Esophagus squamous epithelium (tissue), 5 donors: ENCODE measurements at places on chromosomes 4 and X. TPM values are rescaled to one million over a fixed set of nuclear protein-coding genes. Genes with fewer than 3 reads are reported as not detected.

Gene VCX3B
- not detected for total RNA-seq

Gene NPNT
- total RNA-seq = 16.0 TPM

- H3K4me1 ChIP-seq = no peaks in the 10 kb centered on the region
- H3K27ac ChIP-seq = no peak overlapping the region
- no peak overlapping the region for H3K4me3 ChIP-seq
- DNase-seq = no peak
- H3K36me3 ChIP-seq = no peaks in the 10 kb centered on the region
Observed at GRCh38 chrX:1097328-1097727, 115.1 kb downstream of the CRLF2 start.

DNA sequence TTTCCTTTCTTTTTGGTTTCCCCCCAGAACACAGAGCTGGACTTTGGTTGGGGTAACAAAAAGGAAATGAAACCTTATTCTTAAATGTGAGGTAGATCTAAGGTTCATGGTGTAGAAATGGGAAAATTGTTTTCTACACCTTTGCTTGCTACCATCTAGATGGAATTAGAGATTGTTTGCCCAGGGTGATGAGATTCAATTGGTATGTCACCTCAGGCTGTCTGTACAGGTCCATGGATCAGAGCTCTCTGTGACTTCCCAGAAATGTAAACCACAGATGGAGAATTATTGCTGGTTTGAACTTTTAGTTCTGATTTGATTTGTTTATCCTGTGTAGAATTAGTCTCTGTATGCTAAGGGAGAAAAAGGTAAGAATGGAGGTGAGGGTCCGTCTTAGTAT, 146.7 kb downstream of the PCDH7 start:
- H3K27me3 ChIP-seq = no peaks in the 10 kb centered on the region
- H3K4me1 ChIP-seq = peaks cover 10% of the 10 kb centered on the region
- H3K36me3 ChIP-seq = no peaks in the 10 kb centered on the region

- DNase-seq = no peak
- no peaks in the 10 kb centered on the region for H3K4me1 ChIP-seq
- H3K27me3 ChIP-seq = no peaks in the 10 kb centered on the region
Observed at GRCh38 chr4:4416981-4417380, 30.1 kb downstream of the NSG1 start.

GRCh38 chrX:129661369-129661768, 6.6 kb upstream of the APLN start:
- H3K4me3 ChIP-seq = no peak overlapping the region
- DNase-seq = no peak
- H3K36me3 ChIP-seq = no peaks in the 10 kb centered on the region
- no peaks in the 10 kb centered on the region for H3K27me3 ChIP-seq
- H3K27ac ChIP-seq = no peak overlapping the region

GRCh38 chr4:140012688-140013486, 141.1 kb downstream of the MAML3 start:
- no peak overlapping the region for H3K4me3 ChIP-seq
- H3K27me3 ChIP-seq = no peaks in the 10 kb centered on the region
- no peaks in the 10 kb centered on the region for H3K4me1 ChIP-seq
- H3K27ac ChIP-seq = no peak overlapping the region
- no peaks in the 10 kb centered on the region for H3K36me3 ChIP-seq

DNA sequence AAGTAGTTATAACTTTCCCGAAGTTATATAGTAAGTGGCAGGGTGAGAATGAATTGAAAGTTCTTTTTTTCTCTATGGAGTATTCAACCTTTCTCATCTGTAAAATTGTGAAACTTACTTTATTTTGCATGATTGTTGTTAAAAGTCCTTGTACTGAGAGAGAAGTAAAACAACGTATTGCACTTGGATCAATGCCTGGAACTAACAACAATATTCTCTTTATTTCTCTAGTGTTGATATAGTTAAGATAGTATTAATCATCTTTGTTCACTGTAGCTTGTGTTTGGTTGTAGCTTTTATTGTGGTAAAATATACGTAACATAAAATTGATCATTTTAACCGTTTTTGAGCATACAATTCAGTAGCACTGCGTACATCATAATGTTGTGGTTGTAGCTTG, 48.7 kb downstream of the STIM2 start:
- no peak overlapping the region for H3K4me3 ChIP-seq
- H3K36me3 ChIP-seq = no peaks in the 10 kb centered on the region
- no peaks in the 10 kb centered on the region for H3K27me3 ChIP-seq
- H3K27ac ChIP-seq = no peak overlapping the region
- no peak for DNase-seq

GRCh38 chr4:6873291-6873690, 36.3 kb upstream of the TBC1D14 start:
- no peak overlapping the region for H3K4me3 ChIP-seq
- H3K36me3 ChIP-seq = peaks cover 11% of the 10 kb centered on the region
- H3K27me3 ChIP-seq = no peaks in the 10 kb centered on the region
- no peak for DNase-seq
- H3K27ac ChIP-seq = no peak overlapping the region

- no peak for DNase-seq
- no peaks in the 10 kb centered on the region for H3K4me1 ChIP-seq
Observed at GRCh38 chr4:169698331-169698730, 59.4 kb downstream of the HPF1 start.

DNA sequence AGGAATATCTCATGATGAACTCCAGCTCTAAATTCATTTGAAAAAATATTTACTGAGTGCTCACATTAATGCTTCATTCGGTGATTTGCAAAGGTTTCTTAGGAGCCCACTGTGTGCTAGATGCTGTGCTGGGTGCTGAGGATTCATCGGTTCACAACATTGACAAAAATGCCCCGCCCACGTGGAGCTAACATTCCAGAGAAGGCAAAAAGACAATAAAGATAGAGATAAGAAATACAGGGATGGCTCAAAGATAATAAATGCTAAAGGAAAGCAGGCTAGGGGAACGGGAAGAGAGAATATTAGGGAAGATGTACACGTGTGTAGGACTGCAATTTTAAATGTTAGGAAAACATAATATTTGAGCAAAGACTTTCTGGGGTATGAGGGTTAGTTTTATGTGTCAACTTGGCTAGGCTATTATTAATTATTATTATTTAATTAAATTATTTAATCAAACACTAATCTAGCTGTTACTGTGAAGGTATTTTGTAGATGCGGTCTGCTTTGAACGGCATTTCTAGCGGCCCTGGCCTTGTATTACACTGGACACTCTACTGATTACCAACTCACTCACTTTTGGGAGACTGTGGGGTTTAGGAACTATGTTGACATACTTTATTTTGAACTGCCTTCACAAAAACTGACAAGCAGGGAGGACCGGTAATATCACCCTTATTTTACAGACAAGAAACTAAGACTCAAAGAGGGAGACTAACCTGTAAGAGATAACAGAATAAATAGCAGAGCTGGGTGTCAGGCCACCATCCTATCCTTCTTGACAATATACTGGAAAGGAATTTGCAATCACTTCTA, 61.9 kb upstream of the IRF2 start:
- no peak for DNase-seq
- peak overlapping the region; percentile 49 for H3K4me3 ChIP-seq
- peak overlapping the region; percentile 96 for H3K27ac ChIP-seq

Gene WDR44
- 25.1 TPM for total RNA-seq

DNA sequence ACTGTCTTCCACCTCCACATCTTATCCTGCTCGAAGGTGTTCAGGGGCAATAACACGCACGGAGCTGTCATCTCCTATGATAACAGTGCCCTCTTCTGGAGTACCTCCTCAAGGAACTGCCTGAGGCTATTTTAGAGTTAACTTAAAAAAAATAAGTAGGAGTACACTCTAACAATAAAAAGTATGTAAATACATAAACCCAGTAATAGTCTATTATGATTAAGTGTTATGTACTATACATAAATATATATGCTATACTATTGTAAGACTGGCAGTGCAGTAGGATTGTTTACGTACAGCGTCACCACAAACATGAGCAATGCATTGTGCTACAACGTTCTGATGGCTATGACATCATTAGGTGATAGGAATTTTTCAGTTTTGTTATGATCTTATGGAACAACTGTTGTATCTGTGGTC, 34.5 kb upstream of the TLR2 start:
- H3K4me3 ChIP-seq = no peak overlapping the region
- no peaks in the 10 kb centered on the region for H3K36me3 ChIP-seq
- DNase-seq = no peak
- H3K4me1 ChIP-seq = peaks cover 15% of the 10 kb centered on the region
- no peak overlapping the region for H3K27ac ChIP-seq
- no peaks in the 10 kb centered on the region for H3K27me3 ChIP-seq

Gene RTL3
- not detected for total RNA-seq

GRCh38 chrX:108811891-108812290, 75.5 kb upstream of the IRS4 start:
- H3K27me3 ChIP-seq = no peaks in the 10 kb centered on the region
- no peak overlapping the region for H3K4me3 ChIP-seq
- H3K36me3 ChIP-seq = no peaks in the 10 kb centered on the region
- H3K27ac ChIP-seq = no peak overlapping the region
- H3K4me1 ChIP-seq = no peaks in the 10 kb centered on the region

- H3K4me1 ChIP-seq = no peaks in the 10 kb centered on the region
- H3K36me3 ChIP-seq = no peaks in the 10 kb centered on the region
- DNase-seq = no peak
- H3K4me3 ChIP-seq = no peak overlapping the region
- H3K27me3 ChIP-seq = no peaks in the 10 kb centered on the region
Observed at GRCh38 chrX:134148172-134148692, 88.8 kb upstream of the CCDC160 start.

DNA sequence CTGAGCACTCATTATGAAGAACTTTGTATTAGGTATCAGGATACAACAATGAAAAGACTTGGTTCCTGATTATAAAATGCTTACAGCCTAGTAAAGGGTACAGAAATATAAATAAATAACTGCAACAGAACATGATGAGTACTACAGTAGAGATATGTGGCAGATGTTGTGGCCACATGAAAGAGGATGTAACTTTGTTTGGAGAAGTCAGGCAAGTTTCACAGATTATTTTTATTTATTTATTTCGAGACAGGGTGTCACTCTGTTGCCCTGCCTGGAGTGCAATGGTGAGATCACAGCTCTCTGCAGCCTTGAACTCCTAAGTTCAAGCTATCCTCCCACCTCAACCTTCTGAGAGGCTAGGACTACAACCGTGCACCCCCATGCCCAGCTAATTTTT, 15.8 kb upstream of the UBE2K start:
- H3K36me3 ChIP-seq = no peaks in the 10 kb centered on the region
- no peak overlapping the region for H3K4me3 ChIP-seq
- H3K27me3 ChIP-seq = no peaks in the 10 kb centered on the region
- no peak overlapping the region for H3K27ac ChIP-seq
- H3K4me1 ChIP-seq = no peaks in the 10 kb centered on the region

DNA sequence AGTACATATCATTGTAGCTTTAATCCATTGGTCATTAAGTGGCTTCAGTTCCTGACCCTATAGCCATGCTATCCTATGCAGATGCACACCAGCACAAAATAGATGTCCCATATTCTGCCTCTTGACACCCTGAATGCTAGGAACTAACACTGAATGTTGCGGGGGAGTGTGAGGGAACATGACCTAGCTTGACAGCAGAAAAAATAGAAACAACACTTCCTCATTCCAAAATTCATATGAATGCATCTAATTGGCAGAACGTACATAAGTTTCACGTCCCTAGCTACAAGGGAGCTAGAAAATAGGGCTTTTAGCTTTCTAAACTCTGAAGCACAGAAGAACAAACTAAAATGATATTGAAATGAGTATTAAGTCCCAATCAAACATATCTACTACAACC, 14.4 kb upstream of the DCAF8L1 start:
- no peaks in the 10 kb centered on the region for H3K27me3 ChIP-seq
- no peak overlapping the region for H3K27ac ChIP-seq
- H3K4me1 ChIP-seq = no peaks in the 10 kb centered on the region
- no peak for DNase-seq

DNA sequence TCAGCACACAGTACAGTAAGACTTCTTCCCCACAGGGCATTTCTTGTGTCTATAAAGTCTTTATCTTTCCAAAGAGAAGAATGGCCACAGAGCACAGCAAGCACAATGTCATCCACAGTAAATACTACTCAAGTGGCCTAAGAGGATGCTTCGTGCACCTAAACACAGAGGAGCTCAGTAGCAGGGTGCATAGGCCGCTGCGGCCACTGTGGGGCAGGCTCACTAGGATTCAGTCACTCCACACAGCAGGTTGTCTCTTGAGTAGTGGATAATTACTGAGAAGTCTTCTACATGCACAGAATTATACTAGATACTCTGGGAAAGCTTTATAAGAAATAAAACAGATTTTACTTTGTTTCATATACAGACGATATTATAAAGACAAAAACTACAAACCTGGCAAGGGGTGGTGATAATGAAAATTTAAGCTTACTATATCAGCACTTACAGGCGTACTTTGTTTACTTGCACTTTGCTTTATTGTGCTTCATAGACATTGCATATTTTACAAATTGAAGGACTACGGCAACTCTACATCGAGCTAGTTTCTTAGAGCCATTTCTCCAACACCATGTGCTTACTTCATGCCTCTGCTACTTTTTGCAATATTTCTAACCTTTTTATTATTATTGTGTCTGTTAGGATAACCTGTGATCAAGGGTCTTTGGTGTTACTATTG, 78.5 kb downstream of the PRDM5 start:
- H3K36me3 ChIP-seq = no peaks in the 10 kb centered on the region
- H3K27ac ChIP-seq = no peak overlapping the region
- no peaks in the 10 kb centered on the region for H3K4me1 ChIP-seq
- H3K4me3 ChIP-seq = no peak overlapping the region
- DNase-seq = no peak
- no peaks in the 10 kb centered on the region for H3K27me3 ChIP-seq

DNA sequence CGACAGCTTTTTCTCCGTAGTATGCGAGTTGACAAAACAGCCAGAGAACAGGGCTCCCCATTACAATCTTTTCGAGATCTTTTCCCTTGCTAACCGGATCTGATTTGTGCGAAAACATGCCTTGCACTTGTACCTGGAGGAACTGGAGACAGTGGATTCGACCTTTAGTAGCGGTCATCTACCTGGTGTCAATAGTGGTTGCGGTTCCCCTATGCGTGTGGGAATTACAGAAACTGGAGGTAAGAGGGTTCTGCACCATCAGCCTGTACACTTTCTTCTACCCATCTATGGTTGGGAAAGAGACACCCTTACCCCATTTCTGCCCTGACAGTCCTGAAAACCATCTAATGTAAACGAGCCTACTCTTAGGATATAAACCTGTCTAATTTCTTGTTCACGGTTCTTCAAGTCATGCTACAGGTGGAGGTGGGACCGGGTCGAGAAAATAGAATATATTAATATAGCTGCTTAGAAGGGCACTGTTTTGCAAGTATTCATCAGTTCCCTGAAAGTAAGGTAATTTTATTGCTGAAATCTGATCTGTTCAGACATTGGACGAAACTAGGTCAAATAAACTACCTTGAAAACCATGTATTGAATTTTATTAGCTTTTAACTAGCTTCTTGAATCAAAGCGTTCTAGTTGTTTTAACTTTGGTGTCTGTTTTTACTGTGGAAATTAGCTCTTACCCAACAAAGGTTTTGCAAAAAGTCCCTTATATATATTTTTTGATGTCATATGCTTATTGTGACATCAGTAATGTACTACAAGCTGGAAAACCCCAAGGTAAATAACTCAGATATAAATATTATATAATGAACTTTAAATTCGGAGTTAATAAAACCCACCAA, 869 bp downstream of the TMEM184C start:
- H3K27me3 ChIP-seq = no peaks in the 10 kb centered on the region
- peaks cover 14% of the 10 kb centered on the region for H3K36me3 ChIP-seq
- H3K27ac ChIP-seq = peak overlapping the region; percentile 84

- no peaks in the 10 kb centered on the region for H3K27me3 ChIP-seq
- H3K4me1 ChIP-seq = no peaks in the 10 kb centered on the region
- no peak for DNase-seq
- peaks cover 16% of the 10 kb centered on the region for H3K36me3 ChIP-seq
- no peak overlapping the region for H3K27ac ChIP-seq
- H3K4me3 ChIP-seq = no peak overlapping the region
Observed at GRCh38 chr4:67437974-67438713, 107.2 kb downstream of the CENPC start.

Gene SPANXC
- not detected for total RNA-seq

Gene USP17L15
- total RNA-seq = not detected
